Hematopoietic multipotent progenitor cell treated with erythropoietin and hydrocortisone succinate and interleukin-3 and kit ligand, for 15 days (in vitro differentiated cells): ENCODE measurements at places on chromosomes 4 and X.
A peak's percentile ranks its signal among the peaks of the same experiment; 100 is the strongest.

DNA sequence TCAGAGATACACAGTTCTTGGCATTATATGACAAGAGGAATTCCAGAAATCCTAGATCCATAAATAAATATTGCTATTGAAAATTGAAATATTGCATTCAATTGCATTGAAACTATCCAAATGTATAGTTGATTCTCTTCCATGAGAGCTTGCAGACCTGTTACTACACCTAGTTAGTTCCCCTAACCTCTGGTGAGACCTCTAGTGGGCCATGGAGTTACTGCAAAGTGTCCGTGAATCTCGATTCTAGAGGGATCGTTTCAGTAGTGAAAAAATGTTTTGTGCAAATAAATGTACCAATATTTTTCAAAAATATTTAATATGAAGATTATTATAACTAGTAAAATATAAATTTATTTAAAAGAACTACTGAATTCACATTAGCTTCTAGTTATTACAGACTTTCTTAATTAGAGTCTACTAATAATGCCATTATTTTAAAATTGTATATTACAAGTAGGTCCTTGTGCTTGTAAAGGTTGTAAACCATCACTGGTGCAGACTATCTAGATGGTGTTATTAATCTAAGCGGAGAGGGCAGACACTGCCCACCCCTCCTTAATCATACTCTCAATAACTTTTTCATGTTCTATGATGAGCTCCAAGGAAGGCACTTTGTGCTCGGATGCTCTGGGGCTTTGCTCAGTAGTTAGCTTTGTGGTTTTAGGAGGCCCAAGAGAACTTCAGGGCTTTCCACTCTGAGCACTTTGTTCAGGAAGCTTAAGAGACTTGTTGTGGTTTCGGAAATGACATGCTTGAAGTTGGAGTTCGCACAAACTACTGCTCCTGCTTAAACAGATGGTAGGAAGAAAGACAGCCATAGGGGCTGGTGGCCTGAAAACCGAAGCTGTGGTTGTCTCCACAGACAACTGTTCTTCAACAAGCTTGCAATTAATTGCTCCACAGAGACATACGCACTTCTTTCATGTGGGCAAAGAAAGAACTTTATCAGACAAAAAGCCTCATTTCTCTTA is 42.8 kb downstream of the IL21 start:
- DNase-seq, result peak; percentile 15

DNA sequence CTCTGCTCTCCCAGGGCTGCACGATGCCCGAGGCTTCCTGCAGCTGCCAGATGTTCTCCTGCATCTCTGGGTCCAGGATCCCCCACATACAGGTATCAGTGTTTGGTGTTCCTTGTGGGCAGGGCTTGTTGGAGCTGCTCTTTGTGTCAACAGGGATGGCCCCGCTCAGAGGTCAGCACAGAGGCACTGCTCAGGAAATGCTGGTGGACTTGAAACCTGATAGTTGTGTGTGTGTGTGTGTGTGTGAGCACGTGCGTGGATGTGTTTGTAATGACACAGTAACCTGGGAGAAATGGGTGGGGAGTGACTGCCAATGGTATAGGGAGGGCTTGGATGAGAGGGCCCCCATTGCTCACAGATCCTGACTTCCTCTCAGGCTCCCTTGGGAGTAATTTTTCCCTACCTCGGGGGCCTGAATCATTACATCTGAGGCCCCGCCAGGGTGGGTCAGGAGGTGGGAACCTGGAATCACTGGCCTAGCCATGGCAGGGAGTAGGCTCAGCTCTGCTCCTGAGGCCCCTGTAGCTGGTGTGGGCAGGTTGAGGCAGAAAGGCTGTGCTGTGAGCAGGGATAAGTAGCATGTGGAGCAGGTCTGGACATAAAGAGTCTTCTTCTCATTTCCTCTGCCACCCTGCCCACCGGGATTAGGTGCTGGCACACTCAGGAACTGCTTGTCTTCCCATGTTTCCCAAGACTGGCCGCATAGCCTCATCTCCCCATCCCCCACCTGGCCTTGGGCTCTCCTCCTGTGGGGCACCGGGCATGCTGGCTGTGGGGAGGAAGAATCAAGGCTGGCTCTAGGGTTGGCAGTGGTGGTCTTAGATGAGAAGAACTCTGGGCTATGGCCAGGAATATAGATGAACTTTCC is 2.5 kb upstream of the EFNB1 start:
- no peak for DNase-seq

DNA sequence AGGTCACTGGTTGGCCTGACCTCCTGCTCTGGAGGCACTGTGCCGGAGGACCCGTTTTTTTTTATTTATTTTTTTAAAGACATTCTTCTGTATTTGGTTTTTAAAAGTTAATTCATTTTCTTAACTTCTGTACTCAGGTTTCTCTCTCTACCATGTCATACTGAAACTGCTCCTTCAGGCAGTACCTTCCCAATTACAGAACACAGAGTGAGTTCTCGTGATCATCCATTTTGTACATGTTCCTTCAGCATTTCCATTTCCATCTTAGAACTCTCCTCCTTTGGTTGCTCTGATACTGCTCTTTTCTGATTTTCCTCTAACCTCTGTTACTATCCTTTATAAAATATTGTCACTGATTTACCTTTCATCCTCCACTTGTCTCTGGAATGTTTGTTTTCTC is 17.9 kb downstream of the UBE2K start:
- DNase-seq, result no peak

GRCh38 chr4:118353534-118354030 is 779 bp upstream of the PRSS12 start:
- no peak for DNase-seq

GRCh38 chr4:4759883-4760282 is 99.6 kb upstream of the MSX1 start:
- DNase-seq, result no peak

GRCh38 chr4:118758293-118758692 is 73.1 kb downstream of the METTL14 start:
- DNase-seq, result no peak

GRCh38 chr4:86960557-86960961 is 25.7 kb downstream of the AFF1 start:
- DNase-seq, result no peak

- no peak for DNase-seq
These were observed 90.3 kb downstream of the ATOH1 start for GRCh38 chr4:93918856-93919255.

DNA sequence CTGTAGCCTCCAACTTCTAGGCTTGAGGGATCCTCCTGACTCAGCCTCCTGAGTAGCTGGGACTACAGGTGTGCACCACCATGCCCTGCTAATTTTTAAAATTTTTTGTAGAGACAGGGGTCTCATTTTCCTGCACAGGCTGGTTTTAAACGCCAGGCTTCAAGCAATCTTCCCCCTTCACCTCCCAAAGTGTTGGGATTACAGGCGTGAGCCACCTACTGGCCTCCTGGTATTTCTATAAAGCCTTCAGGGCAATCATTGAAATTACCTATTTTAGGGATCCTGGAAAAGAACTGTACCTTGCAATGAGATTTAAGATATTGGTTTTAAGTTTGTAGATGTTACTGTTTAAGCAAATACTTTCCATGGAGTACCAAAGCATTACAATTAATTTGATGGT is 13.5 kb upstream of the PLS3 start:
- no peak for DNase-seq

GRCh38 chr4:55807556-55807955 is 12.0 kb upstream of the EXOC1L start:
- no peak for DNase-seq

GRCh38 chr4:1250921-1251772 is 2.2 kb upstream of the CTBP1 start:
- DNase-seq, result no peak

- DNase-seq, result no peak
These were observed 73.1 kb downstream of the HMGB2 start for GRCh38 chr4:173261052-173261451.

DNA sequence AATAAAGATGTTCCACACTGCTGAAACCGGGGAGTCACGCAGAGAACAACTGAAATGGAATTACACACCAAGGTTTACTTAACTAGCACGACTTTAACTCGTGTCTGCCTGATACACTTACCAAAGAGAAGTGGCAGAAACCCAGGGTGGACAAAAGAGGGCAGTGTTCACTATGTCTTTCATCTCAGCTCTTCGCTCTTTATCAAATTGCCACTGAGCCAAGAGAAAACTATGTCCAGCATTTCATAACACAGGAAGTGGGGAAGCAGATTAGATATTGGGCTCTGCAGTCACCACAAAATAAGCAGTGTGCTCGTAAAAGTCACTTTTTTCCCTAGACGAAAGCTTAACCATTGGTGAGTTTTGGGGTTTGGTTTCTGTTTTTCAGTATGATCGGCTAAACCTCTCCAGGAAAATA is 155.7 kb downstream of the CHIC2 start:
- peak; percentile 19 for DNase-seq

DNA sequence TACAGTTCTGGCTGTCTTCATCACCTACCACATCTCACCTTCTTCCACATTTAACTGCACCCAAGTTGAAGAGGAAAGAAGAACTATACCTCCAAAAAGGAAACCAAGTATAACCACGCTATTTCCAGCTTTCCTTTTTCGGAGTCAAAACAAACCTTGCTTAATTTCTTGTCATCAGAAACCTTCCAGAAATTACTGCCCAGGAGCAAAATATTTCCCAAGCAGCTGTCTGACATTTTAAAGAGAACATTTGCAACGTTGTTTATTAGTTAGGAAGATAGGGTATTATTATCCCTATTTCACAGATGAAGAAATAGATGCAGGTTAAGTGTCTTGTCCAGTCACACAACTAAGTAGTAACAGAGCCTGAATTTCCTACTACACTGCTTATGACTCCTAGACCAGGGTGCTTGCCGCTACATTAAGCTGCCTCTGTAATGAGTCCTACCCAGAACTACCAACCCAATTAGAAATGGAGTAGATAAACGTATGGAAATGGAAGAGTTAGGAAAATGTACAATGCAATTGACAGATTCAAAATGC is 2.2 kb upstream of the ACSL4 start:
- DNase-seq, result no peak

DNA sequence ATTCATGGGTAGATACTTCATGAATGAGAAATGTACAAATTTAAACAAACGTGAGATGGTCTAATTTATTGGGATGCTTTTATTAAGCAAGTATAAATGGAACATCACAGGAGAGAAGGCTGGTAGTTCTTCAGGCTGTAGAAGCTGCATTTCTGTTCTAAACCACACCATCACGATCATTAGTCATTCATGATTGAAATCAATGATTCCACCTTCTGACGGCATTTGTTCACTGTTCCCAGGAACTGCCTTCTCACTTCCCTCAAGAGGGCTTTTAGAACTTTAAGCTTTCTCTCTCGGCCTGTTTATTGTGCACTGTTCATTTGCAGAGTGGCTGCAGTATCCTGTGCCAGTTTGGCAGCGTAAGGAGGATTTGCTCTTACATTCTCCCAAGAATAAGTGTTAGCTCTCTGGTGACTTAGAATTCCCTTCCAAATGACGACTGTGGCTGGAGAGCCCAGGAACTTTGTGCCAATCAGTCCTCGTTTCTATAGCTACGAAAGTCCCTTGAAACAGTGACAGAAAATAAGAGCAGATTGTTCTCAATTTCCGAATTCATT is 54.7 kb downstream of the MFAP3L start:
- DNase-seq, result no peak

DNA sequence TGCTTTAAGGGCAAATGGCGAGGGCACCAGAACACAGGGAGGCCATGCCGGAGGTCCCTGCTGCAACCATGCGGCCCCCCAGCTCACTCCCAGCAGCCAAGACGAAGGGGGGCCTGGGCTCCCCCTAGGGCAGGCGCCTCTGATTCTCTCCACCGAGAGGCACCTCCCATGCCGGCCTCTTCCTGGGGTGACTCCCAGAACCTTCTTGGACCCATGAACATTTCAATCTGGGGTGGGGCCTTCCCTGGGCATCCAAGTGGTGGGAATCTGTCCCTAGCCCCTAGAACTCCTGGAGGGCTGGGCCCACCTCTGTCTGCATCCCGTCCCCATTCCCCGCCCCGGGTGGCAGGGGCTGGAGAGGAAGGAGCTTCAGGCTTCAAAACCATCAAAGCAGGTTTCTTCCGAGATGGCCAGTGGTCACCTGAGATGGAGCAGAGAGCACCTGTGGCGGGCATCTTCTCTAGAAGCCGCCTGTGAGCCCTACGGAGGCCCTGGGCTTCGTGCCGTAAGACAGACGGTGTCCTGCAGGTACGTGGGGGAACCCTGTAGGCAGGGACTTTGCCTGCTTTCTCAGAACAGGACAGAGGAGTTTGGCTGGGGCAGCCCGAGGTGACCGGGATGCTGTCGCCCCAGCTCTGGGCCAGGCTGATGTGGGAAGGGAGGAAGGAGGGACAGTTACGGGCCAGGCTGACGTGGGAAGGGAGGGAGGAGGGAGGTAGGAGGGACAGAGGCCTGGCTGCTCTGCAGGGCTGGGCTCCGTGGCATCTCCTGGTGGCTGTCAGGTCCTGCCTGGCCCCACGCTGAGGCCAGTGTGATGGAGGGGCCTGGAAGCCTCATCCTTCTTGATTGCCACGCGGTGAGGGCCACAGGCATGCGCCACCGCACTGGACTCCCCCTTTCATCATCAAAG is 6.8 kb upstream of the SLC25A6 start:
- no peak for DNase-seq

- DNase-seq, result no peak
These were observed 28.4 kb downstream of the ABCG2 start for GRCh38 chr4:88130003-88130402.

GRCh38 chr4:15899511-15899910 is 39.0 kb downstream of the FGFBP1 start:
- no peak for DNase-seq

GRCh38 chr4:3349116-3349515 is 56.3 kb downstream of the RGS12 start:
- DNase-seq, result no peak
